ENCODE measurements at places on chromosomes 1 and 21.

DNA sequence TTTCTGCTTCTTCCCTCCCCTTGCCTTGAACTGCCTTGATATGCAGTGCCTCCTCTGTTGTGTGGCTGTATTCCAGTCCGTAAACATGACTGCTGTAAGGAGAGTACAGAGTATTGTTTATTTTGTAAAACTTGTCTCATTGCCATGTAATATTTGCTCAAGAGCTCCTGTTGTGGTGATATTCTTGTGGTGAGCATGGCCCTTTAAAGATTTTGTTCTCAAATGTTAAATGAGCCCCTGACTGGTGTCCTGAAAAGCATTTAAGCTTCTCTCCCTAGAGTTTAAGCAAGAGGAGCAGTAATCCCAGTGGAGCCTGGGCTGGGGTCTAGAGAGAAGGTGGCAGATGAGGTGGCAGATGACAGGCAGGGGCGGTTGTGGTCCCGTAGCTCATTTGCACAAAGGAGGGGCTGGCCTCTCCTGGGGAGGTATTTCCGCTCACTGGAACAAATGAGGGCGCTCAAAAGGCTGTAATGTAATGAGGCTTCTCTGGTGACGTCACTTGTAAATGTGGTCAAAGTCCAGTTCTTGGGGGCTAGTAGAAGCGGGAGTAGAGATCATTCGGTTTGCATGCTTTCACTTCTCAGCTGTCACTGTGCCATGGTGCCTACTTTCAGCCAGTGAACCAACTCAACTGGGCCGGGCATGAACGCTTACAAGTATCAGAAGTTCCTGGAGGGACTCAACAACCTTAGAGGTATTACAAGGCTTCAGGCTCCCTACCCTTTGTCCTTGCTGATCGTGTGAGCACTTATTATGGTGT, 46.0 kb upstream of the MACF1 start:
- peak; percentile 77 for DNase-seq

DNA sequence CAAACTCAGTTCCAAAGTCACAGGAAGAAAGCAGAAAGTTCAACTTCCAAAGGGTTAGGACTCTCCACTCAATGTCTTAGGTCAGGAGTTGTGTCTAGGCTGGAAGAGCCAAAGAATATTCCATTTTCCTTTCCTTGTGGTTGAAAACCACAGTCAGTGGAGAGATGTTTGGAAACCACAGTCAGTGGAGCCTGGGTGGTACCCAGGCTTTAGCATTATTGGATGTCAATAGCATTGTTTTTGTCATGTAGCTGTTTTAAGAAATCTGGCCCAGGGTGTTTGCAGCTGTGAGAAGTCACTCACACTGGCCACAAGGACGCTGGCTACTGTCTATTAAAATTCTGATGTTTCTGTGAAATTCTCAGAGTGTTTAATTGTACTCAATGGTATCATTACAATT, 11.7 kb downstream of the ATF3 start:
- no peak for DNase-seq

GRCh38 chr1:10649517-10650201, 146.8 kb downstream of the CASZ1 start:
- no peak for DNase-seq

GRCh38 chr1:230032516-230033281, 34.3 kb upstream of the GALNT2 start:
- DNase-seq: no peak

GRCh38 chr1:20470194-20470593, 15.8 kb downstream of the CAMK2N1 start:
- DNase-seq: peak; percentile 16

GRCh38 chr1:31373056-31373896, at the start of gene FABP3:
TSS of gene FABP3 (minus strand) at chr1:31373076. CDS start at chr1:31373014, 62 bp downstream.
- DNase-seq: peak; percentile 29

- no peak for DNase-seq
Observed at GRCh38 chr1:72911656-72912055, 629.3 kb upstream of the NEGR1 start.

GRCh38 chr1:154910851-154911250, 25.7 kb downstream of the PMVK start:
- no peak for DNase-seq

- DNase-seq: no peak
Observed at GRCh38 chr1:70856201-70856600, 191.4 kb downstream of the PTGER3 start.

- DNase-seq: peak; percentile 81
Observed at GRCh38 chr1:202315576-202316168, 26.1 kb downstream of the UBE2T start.

- DNase-seq: no peak
Observed at GRCh38 chr1:14487671-14488070, 110.8 kb upstream of the KAZN start.

DNA sequence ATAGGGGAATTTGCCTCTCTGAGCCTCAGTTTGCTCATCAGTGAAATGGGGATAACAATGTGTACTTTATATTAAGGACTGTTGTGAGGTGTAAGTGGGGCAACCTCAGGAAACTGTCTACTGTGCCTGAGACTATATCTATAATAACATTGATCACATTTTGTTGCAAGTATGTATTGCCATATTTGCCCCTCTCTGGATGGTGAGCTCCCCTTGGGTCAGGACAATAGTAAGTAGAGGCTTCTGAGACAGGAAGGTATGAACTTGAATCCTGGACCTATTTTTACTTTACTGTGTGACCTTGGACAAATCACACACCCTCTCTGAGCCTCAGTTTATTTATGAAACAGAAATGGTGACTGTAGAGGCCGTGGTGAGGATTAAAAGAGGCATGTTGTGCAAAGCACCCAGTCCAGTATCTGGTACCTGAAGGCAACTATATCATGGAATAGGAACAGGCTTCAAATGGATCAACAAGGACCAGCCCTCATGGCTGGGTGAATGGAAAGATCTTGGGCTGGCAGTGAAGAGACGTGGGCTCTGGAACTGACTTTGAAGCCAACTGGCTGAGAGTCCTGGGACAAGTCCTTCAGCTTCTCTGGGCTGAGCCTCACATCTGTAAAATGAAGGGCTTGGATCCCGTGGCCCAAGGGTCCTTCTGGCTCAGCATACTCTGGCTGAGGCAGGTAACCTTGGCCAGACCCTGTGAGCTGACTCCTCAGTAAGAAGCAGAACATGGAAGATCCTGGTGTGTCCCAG, 35.0 kb upstream of the ID3 start:
- DNase-seq: no peak

DNA sequence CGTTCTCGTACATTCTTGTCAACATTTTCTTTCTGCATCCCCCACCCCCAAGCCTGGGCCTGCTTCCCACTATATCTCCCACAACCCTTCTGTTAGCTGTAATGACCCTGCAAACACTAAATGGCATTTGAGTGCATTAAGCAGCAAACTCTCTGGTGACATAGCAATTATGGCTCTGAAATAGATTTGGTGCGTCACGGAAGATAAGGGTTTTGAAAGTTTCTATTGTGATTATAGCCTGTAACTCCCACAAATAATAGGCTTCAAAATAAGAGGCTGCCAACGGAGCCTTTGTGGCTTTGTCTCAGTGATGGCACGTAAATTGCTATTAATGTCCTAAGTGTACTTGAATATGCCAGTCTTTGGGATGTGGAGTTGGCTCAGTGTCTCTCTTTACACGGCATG, 277.6 kb downstream of the PBX1 start:
- DNase-seq: peak; percentile 86

- DNase-seq: no peak
Observed at GRCh38 chr1:41749991-41750745, 168.6 kb downstream of the HIVEP3 start.

- DNase-seq: no peak
Observed at GRCh38 chr1:201614262-201615015, 75.5 kb downstream of the NAV1 start.

DNA sequence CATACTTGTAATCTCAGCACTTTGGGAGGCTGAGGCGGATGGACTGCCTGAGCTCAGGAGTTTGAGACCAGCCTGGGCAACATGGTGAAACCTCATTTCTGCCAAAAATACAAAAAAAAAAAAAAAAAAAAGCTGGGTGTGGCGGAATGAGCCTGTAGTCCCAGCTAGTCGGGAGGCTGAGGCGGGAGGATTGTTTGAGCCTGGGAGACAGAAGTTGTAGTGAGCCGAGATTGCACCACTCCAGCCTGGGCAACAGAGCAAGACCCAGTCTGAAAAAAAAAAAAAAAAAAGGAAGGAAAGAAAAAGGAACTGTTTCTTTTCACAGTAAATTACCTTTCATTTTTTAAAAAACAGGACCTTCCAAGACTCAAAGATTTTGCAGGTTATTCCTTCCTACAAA, 29.5 kb downstream of the LIN9 start:
- DNase-seq: no peak

DNA sequence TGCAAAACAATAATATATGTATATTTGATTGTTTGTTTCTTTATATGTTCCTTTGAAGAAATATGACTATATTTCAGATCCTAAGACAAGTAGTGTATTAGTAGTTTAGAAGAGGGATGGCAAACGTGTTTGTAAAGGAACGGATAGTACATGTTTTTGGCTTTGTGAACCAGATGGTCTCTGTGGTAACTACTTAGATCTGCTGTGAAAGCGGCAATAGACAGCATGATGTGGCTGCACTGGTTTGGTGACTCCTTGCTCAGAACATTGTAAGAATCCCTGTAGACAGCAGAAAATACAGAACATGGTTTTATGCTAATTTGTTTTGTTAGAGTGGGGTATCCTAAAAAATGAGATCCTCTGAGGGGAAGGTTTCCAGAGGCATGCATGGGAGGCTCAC, 3.1 kb downstream of the ACADM start:
- no peak for DNase-seq

GRCh38 chr1:157996433-157996832, 3.0 kb downstream of the KIRREL1 start:
- no peak for DNase-seq

DNA sequence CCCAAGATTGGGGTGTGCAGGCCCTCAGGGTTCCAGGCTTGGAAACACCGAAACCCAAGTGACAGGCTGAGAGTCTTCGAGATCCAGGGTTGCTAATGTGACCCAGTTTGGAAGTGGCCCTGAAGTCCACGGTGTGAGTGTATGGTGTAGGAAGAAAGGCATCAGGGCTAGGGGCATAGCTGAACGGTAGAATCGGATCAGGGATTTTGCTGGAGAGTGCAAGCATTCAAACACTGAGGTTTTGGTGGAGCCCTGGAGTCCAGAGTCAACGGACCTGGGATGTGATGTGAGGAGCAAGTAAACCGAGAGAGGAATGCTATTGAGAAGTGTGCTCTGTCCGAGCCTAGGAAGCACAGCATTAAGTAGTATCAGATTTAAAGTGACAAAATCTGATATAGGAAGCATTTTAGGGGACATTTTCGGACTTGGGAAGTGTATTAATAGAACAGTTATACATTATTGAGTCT, 958 bp downstream of the NFYC start:
- peak; percentile 16 for DNase-seq

DNA sequence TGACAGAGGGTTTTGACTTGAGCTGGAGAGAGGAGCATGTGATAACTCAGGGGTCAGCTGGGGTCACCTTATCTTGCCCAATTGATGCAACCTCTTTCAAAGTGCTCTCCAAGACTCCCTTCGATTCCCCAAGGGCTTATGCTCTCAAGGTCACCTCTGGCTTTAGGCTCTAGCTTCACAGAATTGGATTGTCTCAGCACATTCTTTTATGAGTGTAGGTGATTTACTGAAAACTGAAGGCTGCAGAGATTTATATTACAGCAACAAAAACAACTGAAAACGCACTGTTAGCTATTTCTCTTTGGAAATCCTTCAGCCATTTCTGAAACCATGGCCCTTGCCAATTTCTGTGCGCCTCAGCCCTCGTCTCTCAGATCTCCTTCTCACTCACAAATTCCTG, 34.5 kb upstream of the MAP1LC3C start:
- DNase-seq: no peak

- DNase-seq: no peak
Observed at GRCh38 chr1:115168026-115168425, 78.7 kb upstream of the TSPAN2 start.

- no peak for DNase-seq
Observed at GRCh38 chr1:89587729-89588161, 45.2 kb upstream of the LRRC8C start.

DNA sequence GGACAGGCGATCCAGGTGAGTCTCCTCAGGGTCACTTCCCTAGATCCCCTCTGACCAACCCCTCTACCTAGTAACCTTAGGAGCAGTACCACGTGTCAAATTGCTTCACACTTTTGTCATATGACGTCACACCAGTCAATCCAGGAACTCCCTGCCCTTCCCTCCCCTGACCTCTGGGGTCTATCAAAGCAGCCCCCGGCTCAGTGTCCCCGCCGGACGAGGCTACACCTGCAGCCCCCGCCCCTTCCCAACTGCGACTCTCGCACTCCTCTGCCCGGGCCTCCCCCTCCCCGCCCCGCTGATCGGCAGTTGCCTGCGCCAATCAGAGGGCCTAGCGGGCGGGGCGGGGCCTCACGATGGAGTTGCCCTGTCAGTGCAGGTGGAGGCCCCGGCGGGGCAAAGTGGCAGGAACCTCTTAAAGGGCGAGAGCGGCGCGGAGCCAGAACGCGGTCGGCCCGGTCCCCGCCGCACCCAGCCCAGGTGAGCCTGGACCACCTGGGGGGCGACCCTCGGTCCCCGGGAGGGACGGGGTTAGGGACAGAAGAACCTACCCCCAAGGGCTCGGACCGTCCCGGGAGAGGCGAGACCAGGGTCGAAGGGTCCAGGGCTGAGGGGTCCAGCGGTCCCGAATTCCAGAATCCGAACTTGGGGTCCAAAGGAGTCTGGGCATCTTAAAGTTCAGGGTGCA, 27.5 kb upstream of the EPB41 start:
- peak; percentile 81 for DNase-seq

- DNase-seq: no peak
Observed at GRCh38 chr1:215181518-215181917, 99.0 kb downstream of the KCNK2 start.

GRCh38 chr1:202268032-202268431, 73.7 kb downstream of the UBE2T start:
- no peak for DNase-seq
